ENCODE measurements at places on chromosomes 2 and 18.

- no peak for DNase-seq
Measured at GRCh38 chr18:75455249-75456198, 28.0 kb upstream of the SMIM21 start.

DNA sequence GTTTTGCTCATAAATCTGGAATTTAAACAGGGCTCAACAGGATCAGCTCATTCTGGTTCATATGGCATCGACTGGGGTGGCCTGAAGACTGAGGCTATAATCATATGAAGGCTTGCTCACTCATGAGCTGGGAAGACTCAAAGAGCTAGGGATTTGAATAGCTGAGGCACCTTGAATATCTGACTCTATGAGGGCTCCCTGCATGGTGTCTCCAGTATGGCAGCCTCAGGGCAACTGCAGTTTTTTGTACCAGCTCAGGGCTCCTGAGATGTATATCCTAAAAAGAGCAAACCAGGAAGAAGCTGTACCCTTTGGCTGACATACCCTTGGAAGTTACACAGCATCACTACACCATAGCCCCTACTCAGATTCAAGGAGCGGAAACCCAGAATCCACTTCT, 15.3 kb upstream of the GPR39 start:
- DNase-seq: no peak

- no peak for DNase-seq
Measured at GRCh38 chr2:174839662-174840061, 75.4 kb upstream of the CHRNA1 start.

- no peak for DNase-seq
Measured at GRCh38 chr18:70172225-70172624, 33.3 kb downstream of the RTTN start.

DNA sequence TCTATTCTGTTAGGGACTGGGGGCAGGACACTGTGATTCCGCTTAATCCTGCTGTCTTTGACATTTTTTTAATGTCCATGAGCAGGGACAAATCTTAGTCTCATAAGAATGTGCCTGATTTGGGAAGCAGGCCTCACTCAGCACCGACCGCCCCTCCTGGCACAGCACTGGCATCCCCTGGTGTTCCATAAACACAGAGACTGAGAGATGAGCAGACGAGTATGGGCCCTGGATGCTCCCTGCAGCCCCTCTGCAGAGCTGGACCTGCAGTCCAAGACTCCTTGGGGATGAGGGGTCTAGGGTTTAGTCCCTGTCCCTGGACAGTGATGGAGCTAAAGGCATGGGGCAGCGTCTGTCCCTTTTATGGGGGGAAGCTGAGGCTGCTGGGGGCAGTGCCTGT, 81.6 kb downstream of the NDUFA10 start:
- DNase-seq: no peak

Measured in hypothalamus (tissue), 51 donors.